Astrocyte (in vitro differentiated cells and primary cell): ENCODE measurements at places on chromosomes 4 and X. TPM values are rescaled to one million over a fixed set of nuclear protein-coding genes. Genes with fewer than 3 reads are reported as not detected.

MED12 gene
- 33.8 and 34.3 TPM in 2 replicates for total RNA-seq

- peak; percentile 75 for DNase-seq
Observed at GRCh38 chrX:103878466-103879122, 46.5 kb upstream of the RAB9B start.

- no peak for DNase-seq
Observed at GRCh38 chr4:40825014-40825838, 75.5 kb downstream of the NSUN7 start.

- DNase-seq, result no peak
Observed at GRCh38 chr4:81876106-81876505, 404.4 kb upstream of the RASGEF1B start.
